ENCODE measurements at places on chromosomes 3 and 15. TPM values are rescaled to one million over a fixed set of nuclear protein-coding genes. Genes with fewer than 3 reads are reported as not detected.

GOLGA8T gene
- not detected for total RNA-seq

GRCh38 chr3:194718079-194718478, 32.4 kb downstream of the FAM43A start:
- no peak for DNase-seq
- H3K4me3 ChIP-seq = no peak overlapping the region
- no peak overlapping the region for H3K27ac ChIP-seq
- no peaks in the 10 kb centered on the region for H3K27me3 ChIP-seq

SH2D7 gene
- total RNA-seq = not detected

DUOXA2 gene
- not detected for total RNA-seq

DNA sequence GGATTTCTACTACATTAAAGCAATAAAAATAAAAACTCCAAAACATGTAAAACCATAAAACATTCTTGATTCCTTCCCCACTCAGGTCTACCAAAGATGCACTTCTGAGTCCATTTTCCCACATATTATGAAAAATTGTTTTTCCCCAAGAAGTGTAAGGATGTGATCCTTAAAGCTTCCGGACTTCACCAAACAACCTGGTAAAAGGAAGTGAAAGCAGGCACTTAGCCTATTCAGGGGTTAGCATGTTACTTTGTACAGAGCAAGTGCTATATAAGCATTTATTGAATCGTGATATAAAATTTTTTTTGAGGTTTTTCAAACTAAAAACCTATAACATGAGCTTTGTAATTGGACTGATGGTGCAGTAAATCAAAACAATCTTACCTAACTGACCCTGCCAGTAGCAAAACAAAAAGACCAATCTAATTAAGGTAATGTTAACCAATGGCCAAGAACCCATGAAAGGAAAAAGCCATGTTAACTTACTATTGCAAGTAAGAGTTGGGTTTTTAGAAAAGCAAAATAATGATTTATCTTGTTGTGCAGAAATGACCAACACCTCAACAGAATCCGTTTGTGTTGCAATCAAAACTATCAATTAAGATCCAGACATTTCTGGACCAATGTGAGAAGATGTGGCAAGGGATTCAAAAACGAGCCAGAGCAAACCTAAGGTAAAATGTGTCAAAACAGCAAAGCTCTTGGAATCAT, 1.8 kb downstream of the SETD2 start:
- H3K27ac ChIP-seq = no peak overlapping the region
- peak overlapping the region; percentile 97 for H3K4me3 ChIP-seq
- no peaks in the 10 kb centered on the region for H3K36me3 ChIP-seq
- no peak for DNase-seq
- H3K27me3 ChIP-seq = no peaks in the 10 kb centered on the region

DCBLD2 gene
- 27.5 TPM for total RNA-seq

DNA sequence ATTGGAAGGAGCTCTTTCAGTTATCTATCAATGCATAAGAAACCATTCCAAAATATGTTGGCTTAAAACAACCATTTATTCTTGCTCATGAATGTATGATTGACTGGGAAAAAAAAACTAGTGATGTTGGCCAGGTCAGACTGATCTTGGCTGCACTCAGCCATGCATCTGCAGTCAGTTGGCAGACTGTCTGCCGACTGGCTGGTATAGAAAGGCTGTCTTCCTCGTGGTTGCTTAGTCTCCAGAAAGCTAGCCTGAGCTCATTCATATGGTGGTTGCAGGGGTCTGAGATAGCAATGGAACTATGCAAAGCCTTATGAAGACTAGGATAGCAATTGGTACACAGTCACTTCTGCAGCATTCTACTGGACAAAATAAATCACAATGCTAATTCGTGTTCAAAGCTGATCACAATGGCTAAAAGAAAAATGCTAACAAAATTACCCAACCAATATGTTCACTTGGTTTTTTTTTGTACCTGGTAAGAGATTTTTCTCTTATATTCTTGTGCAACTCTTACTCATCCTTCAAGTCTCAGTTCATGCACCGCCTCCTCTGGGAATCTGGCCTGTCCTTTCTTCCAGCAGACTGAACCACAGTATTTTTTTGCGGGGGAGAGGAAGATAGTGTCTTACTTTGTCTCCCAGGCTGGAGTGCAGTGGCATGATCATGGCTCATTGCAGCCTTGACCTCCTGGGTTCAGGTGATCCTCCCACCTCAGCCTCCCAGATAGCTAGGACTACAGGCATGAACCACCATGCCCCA, 126.8 kb downstream of the KCNAB1 start:
- no peak overlapping the region for H3K27ac ChIP-seq
- no peak for DNase-seq

DNA sequence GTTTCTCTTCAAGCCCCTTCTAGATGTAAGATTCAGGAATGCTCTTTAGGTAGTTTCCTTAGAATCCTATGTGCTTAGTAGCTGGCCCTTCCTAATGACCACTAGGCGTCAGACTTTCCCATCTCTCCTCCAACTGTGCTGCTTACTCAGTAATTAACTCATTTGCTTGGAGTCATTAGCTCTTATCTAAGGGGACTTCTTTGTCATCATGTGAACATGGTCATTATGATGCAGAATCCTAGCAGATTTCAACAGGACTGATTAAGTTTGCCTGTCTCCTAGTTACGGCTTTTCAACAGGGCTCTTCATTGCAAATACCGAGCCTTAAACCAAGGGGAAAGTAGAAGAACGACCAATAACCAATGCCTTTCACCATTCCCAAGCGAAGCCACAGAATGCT, 46.4 kb downstream of the GJD2 start:
- H3K27ac ChIP-seq = no peak overlapping the region
- DNase-seq = no peak
- H3K27me3 ChIP-seq = no peaks in the 10 kb centered on the region
- H3K4me1 ChIP-seq = peaks cover 6% of the 10 kb centered on the region
- no peaks in the 10 kb centered on the region for H3K36me3 ChIP-seq
- no peak overlapping the region for H3K4me3 ChIP-seq

- DNase-seq = no peak
- no peak overlapping the region for H3K27ac ChIP-seq
- H3K36me3 ChIP-seq = peaks cover 7% of the 10 kb centered on the region
- H3K27me3 ChIP-seq = no peaks in the 10 kb centered on the region
- no peak overlapping the region for H3K4me3 ChIP-seq
Observed at GRCh38 chr3:138724443-138724842, 110.3 kb downstream of the PIK3CB start.

Data from aorta (tissue), 5 donors.